ENCODE measurements at places on chromosomes 16 and 17.

- no peak overlapping the region for H3K4me3 ChIP-seq
- DNase-seq = no peak
- H3K4me1 ChIP-seq = no peaks in the 10 kb centered on the region
- H3K27me3 ChIP-seq = no peaks in the 10 kb centered on the region
- H3K36me3 ChIP-seq = no peaks in the 10 kb centered on the region
- H3K27ac ChIP-seq = no peak overlapping the region
Measured at GRCh38 chr17:50627782-50628601, 6.7 kb upstream of the ABCC3 start.

DNA sequence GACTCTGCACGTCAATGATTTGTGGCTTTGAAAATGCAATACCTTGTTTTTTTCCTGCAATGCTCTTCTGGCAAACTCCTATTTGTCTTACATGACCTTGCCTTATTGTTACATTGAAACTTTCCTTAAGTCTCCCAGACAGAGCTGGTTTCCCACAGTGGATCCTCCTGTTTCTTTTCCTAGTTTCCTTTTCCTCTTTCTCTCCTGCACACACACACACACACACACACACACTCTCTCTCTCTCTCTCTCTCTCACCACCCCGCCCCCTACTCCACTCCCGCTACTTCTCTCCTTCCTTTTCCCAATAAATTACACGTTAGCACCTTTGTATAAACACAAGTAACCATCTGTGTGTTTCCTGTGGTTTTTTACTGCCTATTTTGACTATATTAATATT, 2.3 kb downstream of the ORC6 start:
- H3K4me3 ChIP-seq = no peak overlapping the region
- no peak for DNase-seq
- H3K27me3 ChIP-seq = no peaks in the 10 kb centered on the region
- no peaks in the 10 kb centered on the region for H3K36me3 ChIP-seq
- H3K4me1 ChIP-seq = no peaks in the 10 kb centered on the region

DNA sequence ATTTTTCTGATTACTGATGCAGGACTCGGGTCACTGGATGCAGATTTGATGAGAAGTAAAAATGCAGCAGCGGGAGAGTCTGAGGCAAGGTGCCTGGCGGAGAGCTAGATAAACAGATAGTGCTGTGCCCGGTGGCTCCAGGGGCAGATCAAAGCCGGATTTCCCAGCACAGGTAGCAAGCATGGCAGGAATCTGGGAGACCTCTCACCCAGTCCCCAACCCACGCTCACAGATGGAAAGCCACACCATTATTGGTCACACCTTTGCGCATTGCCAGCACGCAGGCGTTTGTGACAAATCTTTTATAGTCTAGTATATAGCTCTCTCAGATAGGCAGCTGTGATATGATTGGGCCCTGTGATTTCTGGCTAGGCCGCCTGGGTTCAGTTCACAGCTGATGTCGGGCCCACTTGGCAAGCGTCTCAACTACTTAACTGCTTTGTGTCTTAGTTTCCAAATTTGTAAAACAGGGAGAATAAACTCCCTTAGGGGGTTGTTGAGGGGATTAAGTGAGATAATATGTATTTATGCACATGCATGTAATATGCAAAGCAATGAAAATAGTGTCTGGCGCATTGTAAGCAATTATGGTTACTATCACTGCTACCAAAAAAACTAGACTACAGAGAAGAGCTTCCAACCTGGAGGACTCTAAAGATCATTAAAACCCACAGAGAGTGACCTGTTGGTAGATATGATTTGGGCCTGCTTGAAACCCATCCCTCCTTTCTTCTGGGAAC, 42.0 kb upstream of the NFAT5 start:
- no peak overlapping the region for H3K4me3 ChIP-seq
- no peak for DNase-seq
- H3K36me3 ChIP-seq = no peaks in the 10 kb centered on the region
- H3K27me3 ChIP-seq = no peaks in the 10 kb centered on the region

DNA sequence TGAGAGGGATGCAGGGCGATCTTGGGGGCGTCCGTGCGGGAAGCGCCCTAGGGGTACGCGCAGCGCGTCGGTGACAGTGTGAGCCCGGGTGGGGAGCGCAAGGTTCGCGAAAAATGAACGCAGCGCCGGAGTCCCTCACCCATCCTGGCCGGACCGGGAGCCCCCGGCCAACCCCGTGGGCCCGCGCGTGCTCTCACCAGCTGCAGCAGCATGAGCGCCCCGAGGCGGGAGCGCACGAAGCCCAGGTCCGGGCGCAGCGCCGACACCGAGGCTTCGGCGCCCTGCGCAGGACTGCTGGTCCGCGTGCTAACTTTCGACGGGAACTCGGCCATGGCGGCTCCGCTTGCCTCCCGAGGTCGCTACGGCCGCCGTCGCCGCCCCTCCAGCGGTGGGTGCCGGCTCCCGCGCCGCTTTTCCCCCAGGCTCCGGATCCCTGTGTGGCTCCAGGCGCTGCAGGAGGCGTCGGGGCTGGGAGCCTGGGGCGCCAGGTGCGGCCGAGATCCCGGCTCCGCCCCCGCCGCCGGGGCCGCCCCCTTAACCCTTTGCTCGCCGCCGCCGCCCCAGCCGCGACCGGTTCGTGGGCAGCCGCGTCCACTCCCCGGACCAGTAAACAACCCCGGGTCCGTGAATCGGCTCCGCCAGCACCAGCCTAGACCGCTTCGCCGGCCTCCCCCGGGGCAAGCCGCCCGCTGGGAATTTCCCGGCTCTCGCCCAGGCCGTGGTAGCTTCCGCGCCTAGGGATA, at the start of gene PLLP:
Gene PLLP (minus strand): TSS at position 464 of the 743 bp plus-strand sequence. CDS start 132 bp downstream, at position 332.
- DNase-seq = no peak
- H3K4me1 ChIP-seq = no peaks in the 10 kb centered on the region
- no peaks in the 10 kb centered on the region for H3K36me3 ChIP-seq
- peak within 1 kb of the TSS; percentile 37 for H3K4me3 ChIP-seq
- no peak within 1 kb of the TSS for H3K27ac ChIP-seq

DNA sequence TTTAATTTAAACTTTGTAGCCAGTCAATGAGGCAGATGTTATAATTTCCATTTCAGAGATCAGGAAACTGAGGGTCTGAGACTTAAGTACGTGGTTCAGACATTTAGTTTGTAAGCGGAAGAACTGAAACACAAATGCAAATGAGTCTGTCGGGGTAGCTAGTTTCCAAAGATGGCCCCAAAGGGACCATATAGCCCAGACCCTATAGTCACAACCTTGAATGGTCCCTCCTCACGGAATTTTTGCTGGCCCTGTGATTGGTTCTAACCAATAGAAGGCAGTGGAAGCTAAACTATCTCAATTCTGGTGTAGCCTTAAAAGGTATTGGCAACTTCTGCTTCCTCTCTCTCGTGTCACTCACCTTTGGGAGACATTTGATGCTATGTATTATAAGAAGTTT, 7.5 kb upstream of the BCO1 start:
- no peaks in the 10 kb centered on the region for H3K27me3 ChIP-seq
- H3K36me3 ChIP-seq = no peaks in the 10 kb centered on the region
- H3K4me1 ChIP-seq = no peaks in the 10 kb centered on the region
- DNase-seq = no peak

DNA sequence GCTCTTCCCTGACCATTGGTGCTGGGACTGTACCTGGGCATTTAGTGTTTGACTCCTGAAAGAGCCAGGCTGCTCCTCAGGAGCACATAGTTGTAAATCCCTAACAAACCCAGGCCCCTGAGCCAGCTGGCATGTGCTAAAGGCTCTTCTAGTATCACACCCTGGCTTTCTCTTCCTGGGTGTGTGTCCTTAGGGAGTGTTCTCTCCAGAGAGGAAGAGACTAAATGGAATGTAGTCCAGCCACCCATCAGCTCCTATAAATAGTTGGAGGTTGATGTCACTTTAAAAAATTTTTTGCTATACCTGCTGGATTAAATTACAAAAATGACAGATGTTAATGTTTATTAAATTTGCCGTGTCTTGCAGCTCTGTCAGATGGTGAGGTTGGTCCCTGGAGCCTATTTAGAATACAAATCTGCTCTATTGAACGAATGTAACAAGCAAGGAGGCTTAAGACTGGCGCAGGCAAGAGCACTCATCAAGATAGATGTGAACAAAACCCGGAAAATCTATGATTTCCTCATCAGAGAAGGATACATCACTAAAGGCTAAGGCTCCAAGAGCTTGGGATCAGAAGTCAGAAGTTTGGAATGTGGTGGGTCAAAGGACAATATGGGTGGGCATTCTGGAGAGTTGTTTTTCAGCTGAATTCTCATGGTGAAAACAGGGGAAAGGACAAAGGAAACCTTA, 13.1 kb upstream of the DUSP14 start:
- H3K4me3 ChIP-seq = no peak overlapping the region
- peaks cover 7% of the 10 kb centered on the region for H3K36me3 ChIP-seq
- no peak for DNase-seq
- no peaks in the 10 kb centered on the region for H3K27me3 ChIP-seq
- H3K4me1 ChIP-seq = no peaks in the 10 kb centered on the region
- H3K27ac ChIP-seq = no peak overlapping the region

GRCh38 chr17:79657036-79657435, 46.2 kb upstream of the RBFOX3 start:
- no peak overlapping the region for H3K4me3 ChIP-seq
- H3K27ac ChIP-seq = no peak overlapping the region
- H3K27me3 ChIP-seq = no peaks in the 10 kb centered on the region
- no peaks in the 10 kb centered on the region for H3K36me3 ChIP-seq
- no peaks in the 10 kb centered on the region for H3K4me1 ChIP-seq
- no peak for DNase-seq

GRCh38 chr16:73965591-73965990, 331.0 kb upstream of the PSMD7 start:
- H3K4me1 ChIP-seq = no peaks in the 10 kb centered on the region
- no peaks in the 10 kb centered on the region for H3K36me3 ChIP-seq
- DNase-seq = no peak
- no peak overlapping the region for H3K4me3 ChIP-seq

- no peaks in the 10 kb centered on the region for H3K36me3 ChIP-seq
- no peaks in the 10 kb centered on the region for H3K4me1 ChIP-seq
- no peaks in the 10 kb centered on the region for H3K27me3 ChIP-seq
- no peak overlapping the region for H3K4me3 ChIP-seq
Measured at GRCh38 chr16:79155904-79156303, 444.6 kb downstream of the MAF start.

GRCh38 chr16:88045820-88046303, 94.6 kb downstream of the BANP start:
- no peaks in the 10 kb centered on the region for H3K4me1 ChIP-seq
- peaks cover 3% of the 10 kb centered on the region for H3K36me3 ChIP-seq
- peak; percentile 63 for DNase-seq
- H3K27me3 ChIP-seq = no peaks in the 10 kb centered on the region
- H3K27ac ChIP-seq = no peak overlapping the region

- H3K27ac ChIP-seq = no peak overlapping the region
- no peak for DNase-seq
- H3K4me1 ChIP-seq = no peaks in the 10 kb centered on the region
Measured at GRCh38 chr17:72997559-72997958, 94.9 kb downstream of the SLC39A11 start.

- H3K27ac ChIP-seq = no peak overlapping the region
- H3K4me1 ChIP-seq = no peaks in the 10 kb centered on the region
- no peak overlapping the region for H3K4me3 ChIP-seq
- DNase-seq = no peak
- H3K27me3 ChIP-seq = no peaks in the 10 kb centered on the region
Measured at GRCh38 chr16:65235339-65236177, 113.7 kb upstream of the CDH11 start.

GRCh38 chr16:50093607-50094539, 28.1 kb downstream of the HEATR3 start:
- H3K27ac ChIP-seq = no peak overlapping the region
- DNase-seq = peak; percentile 79
- H3K36me3 ChIP-seq = no peaks in the 10 kb centered on the region

GRCh38 chr17:52470553-52470952, 312.0 kb upstream of the CA10 start:
- no peaks in the 10 kb centered on the region for H3K27me3 ChIP-seq
- no peaks in the 10 kb centered on the region for H3K36me3 ChIP-seq

GRCh38 chr17:60600490-60601446, 775 bp downstream of the PPM1D start:
- peak overlapping the region; percentile 55 for H3K4me3 ChIP-seq
- no peaks in the 10 kb centered on the region for H3K27me3 ChIP-seq
- H3K36me3 ChIP-seq = no peaks in the 10 kb centered on the region

GRCh38 chr16:68496689-68497088, 42.4 kb upstream of the ZFP90 start:
- H3K4me3 ChIP-seq = no peak overlapping the region
- DNase-seq = no peak
- no peak overlapping the region for H3K27ac ChIP-seq

- H3K27ac ChIP-seq = no peak overlapping the region
- H3K27me3 ChIP-seq = no peaks in the 10 kb centered on the region
- no peaks in the 10 kb centered on the region for H3K4me1 ChIP-seq
- DNase-seq = no peak
- no peaks in the 10 kb centered on the region for H3K36me3 ChIP-seq
Measured at GRCh38 chr16:89581045-89581695, 5.6 kb downstream of the CPNE7 start.

GRCh38 chr16:66261826-66262225, 104.7 kb upstream of the CDH5 start:
- H3K27ac ChIP-seq = no peak overlapping the region
- H3K4me1 ChIP-seq = no peaks in the 10 kb centered on the region
- no peaks in the 10 kb centered on the region for H3K27me3 ChIP-seq

DNA sequence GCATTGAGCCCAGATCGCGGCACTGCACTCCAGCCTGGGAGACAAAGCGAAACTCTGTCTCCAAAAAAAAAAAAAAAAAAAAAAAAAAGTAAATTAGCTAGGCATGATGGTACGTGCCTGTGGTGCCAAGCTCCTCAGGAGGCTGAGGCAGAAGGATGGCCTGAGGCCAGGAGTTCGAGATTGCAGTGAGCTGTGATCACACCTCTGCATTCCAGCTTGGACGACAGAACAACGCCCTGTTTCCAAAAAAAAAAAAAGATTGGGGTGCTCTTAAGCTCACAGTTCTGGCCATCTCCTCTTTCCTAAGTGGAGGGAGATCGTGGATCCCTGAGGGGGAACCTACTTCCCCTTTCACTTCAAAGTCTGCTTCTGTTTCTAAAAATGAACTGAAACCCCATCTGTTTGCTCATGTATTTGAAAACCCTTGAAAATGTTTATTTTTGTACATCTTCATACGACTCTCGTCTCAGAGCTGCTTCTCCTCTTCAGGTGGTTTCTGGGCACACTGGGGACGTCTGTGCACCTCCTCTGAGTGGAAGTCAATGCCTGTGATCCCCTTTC, 138.8 kb downstream of the PRKCA start:
- no peak for DNase-seq
- H3K36me3 ChIP-seq = no peaks in the 10 kb centered on the region
- no peak overlapping the region for H3K27ac ChIP-seq
- no peak overlapping the region for H3K4me3 ChIP-seq
- H3K4me1 ChIP-seq = no peaks in the 10 kb centered on the region
- H3K27me3 ChIP-seq = no peaks in the 10 kb centered on the region

DNA sequence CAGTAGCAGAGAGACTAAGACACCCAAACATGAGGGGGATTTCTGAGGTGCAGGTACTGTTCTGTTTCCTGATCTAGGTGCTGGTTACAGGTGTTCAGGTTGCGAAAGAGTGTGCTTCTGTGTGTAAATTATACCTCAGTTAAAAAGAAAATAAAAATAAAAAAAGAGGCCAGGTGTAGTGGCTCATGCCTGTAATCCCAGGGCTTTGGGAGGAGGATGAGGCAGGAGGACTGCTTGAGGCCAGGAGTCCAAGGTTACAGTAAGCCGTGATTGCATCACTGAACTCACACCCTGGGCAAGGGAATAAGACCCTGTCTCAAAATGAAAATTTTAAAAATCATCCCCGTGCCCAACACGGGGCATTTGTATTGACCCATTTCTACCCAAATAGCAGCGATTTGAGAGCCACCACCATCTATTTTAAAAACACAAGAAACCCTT, 3.2 kb upstream of the DCAF7 start:
- no peak overlapping the region for H3K4me3 ChIP-seq
- H3K4me1 ChIP-seq = no peaks in the 10 kb centered on the region
- H3K27me3 ChIP-seq = no peaks in the 10 kb centered on the region
- no peak for DNase-seq
- no peak overlapping the region for H3K27ac ChIP-seq

Measured in aorta (tissue), 5 donors.